BE2C (cell line): ENCODE measurements at places on chromosomes 13 and 19.

DNA sequence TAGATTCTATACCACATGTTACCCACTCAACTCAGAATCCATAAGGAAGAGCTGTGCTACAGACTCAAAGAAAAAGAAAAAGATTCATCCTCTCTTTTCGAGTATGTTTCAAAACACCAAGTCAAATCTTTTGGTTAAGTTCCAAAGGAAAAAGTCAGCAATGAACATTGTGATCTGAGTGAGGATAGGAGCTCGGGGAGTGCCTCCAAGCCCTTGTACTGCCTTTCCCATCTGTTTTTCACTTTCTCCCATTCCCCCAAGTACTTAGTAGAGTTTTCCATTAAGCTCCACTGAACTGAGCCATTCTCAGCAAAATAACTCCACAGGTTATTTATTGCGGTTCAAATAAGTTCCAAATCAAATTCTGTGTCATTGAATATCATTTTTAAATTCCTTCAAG, 47.7 kb upstream of the MAB21L1 start:
- DNase-seq, result no peak

DNA sequence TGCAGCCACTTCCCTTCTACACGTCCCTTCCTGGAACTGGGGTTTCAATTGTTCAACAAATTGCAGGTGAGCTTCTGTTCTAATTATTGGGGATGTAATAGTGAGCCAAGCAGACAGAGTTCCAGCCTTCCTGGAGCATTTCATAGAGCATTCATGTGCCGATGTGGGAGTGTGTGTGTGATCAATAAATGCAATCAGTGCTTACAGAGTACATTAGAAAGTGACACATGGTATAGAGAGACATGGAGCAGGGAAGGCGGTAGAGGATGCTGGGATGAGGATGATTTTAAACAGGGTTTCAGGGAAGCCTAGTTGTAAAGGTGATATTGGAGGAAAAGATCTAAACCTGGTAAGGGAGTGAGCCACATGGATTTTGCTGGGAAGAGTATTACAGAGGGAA, 21.7 kb upstream of the PCDH8 start:
- no peak for DNase-seq

GRCh38 chr19:805600-806550, 8.6 kb downstream of the PTBP1 start:
- DNase-seq, result peak; percentile 69

GRCh38 chr19:21581646-21582240, 76.3 kb downstream of the ZNF429 start:
- no peak for DNase-seq

- no peak for DNase-seq
Observed at GRCh38 chr13:100566543-100566942, 22.0 kb downstream of the GGACT start.

DNA sequence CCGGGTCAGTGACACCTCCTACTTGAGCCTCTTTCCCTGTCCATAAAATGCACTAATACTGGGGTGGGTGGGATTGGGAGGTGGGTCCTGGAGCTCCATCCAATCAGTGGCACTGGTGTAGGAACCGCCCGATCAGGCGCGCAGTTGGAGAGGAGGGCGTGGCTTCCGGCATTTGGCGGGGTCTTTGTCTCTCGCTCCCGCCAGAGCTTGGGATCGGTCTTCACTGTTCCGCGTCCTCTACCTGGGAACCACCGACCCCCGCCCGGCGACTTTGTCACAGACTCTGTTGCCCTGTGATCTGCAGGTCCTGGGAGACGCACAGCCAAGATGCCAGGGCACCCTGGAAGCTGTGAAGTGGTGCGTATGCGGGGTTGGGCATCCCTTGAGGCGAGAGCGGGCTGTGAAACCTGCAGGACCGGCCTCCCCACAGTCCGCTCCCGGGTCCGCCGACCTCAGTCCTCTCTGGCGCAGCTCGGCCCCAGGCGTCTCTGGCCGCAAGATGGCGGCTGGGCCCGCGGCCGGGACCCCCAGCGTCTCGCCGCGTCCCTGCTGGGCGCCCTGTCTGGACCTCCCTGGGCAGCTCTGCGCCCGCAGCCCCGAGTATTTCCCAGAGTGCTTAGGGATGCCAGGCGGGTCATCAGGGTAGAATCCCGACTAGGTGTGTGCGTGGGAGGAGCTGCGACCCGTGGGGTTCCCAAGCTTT, 41.6 kb upstream of the ZNF730 start:
- DNase-seq, result peak; percentile 88

DNA sequence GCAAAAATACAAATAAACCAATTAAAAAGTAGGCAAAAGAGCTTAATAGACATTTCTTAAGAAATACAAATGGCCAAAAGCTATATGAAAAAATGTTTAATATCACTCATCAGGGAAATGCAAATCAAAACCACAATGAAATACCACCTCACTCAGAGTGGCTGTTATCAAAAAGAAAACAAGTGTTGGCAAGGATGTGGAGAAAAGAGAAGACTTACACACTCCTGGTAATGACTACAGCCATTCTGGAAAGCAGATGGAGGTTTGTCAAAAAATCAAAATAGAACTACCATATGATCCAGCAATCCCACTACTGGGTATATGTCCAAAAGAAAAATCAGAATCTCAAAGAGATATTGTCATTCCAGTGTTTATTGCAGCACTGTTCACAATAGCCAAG, 223.5 kb upstream of the SLC10A2 start:
- no peak for DNase-seq

DNA sequence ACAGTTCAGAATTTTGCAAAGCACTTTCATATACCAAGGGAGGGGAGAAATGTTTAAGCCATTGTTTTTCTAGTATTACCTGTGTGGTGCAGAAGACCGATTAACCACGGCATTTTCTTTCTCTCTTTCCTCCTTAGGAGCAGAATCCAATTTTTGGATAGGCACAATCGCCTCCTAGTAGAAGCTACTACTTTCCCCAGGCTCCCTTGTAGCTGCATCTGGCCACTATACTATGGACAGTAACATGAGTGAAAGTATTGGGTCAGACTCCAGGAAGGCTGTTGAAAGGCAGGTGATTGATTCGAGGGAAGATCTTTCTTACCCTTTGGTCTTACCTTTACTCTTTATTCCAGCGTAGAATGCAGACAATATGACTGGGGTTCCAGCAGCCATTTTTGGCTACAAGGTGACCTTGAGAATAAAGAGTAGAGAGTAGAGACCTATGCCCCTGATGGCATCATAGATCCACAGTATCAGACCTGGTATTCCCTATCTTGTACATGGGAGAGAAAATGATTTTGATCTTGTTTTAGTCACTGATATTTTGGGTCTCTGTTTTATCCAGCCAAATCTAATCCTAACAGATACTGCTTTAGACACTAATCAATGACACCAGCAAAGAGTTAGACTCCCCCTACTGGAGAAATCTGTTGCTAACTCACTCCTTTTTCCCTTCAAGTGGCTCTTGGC, 77.0 kb downstream of the LRRC63 start:
- no peak for DNase-seq

DNA sequence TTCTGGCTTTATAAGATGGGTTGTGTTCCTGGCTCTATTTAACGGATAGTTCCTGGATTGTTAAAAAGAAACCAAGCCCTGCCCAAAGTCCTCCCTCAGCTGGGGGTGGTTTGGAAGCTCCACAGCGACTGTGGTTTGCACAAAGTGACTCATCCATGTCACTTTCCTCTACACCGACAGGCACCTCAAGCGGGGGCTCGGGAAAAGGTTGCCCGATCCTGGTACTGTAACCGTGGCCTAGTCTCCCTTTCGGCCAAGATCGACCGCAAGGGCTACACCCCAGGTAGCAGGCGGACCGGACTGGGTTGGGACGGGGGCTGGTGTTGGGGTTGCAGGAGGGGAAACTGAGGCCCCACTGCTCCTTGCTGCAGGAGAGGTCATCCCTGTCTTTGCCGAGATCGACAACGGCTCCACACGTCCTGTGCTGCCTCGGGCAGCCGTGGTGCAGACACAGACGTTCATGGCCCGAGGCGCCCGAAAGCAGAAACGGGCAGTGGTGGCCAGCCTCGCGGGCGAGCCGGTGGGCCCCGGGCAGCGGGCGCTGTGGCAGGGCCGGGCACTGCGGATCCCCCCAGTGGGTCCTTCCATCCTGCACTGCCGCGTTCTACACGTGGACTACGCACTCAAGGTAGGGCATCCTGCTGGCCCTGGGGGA, 1.6 kb downstream of the ARRDC2 start:
- DNase-seq, result no peak

GRCh38 chr13:76091076-76091475, 454.9 kb downstream of the LMO7 start:
- no peak for DNase-seq

GRCh38 chr13:31105020-31105795, 56.5 kb downstream of the HSPH1 start:
- no peak for DNase-seq

- DNase-seq, result no peak
Observed at GRCh38 chr13:25764378-25764777, 287.4 kb downstream of the SHISA2 start.

GRCh38 chr13:41327994-41328790, 17.1 kb downstream of the NAA16 start:
- no peak for DNase-seq

- peak; percentile 86 for DNase-seq
Observed at GRCh38 chr19:56080669-56081401, 40.3 kb downstream of the ZNF787 start.

GRCh38 chr13:112991609-112992008, 22.6 kb downstream of the MCF2L start:
- DNase-seq, result no peak

GRCh38 chr13:72651144-72651543, 76.3 kb downstream of the MZT1 start:
- DNase-seq, result peak; percentile 19

DNA sequence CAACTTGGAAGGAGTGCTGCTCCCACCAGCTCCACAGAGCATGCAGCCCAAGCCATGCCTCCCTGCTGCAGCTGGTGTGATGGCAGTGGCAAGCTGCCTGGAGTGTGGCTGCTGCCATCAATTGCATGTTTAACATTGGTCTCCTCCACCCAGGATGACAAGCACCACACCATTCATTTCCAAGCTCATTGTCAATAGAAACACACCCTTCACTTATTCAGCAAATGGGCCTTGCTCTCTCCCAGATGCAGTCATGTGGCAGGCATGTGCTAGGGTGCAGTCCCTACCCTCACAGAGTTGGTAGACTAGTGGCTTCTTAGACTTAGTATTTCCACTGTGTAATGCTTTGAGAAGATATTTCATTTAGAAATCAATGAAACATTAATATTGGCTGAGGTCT, 70.8 kb upstream of the FGF14 start:
- DNase-seq, result no peak

GRCh38 chr13:48493851-48494250, 39.0 kb downstream of the RCBTB2 start:
- DNase-seq, result no peak
